GM18507 (cell line): ENCODE measurements at places on chromosomes 11 and 22.

DNA sequence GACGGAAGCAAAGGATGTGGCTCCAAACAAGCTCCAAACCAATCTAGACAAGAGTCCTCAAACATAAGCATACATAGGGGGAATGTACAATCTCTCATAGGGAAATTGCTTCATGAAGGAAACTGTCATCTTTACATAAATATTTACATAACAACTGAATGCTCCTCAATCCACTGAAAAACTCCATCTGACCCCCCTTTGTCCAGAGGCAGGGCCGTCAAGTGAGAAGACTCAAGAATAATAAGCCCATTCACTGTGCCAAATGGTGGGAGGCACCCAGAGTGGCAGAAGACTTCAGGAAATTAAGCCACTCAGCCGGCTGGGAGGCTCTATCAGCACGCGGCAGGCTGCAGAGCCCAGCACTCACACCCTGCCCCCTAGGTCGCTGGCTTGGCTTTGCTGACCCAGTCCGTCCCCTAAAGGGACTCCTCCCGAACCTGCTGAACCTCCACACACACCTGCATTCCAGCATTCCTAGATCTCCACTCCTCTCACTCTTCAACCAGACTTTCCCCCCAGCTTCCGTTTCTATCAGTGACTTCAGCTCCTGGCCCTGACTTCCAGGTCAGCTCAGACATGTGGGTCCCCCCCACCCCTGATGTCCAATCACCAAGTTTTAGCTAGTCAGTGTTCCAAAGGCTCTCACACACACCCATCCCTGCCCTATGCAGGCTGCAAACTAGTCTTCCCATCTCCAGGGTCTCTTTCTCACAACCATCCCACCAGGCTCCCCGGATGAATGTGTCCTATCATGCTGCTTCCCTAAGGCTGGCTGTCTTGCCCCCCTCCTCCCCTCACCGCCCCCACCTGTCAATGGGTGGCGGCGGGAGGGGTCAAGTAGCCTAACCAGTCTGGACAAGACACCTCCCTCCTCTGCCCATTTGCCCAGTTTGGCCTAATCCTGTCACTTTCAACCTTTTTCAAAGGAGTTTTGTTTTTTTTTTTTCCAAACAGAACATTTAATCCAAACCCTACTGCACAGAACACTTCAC lies 11.3 kb downstream of the VPS37C start:
- DNase-seq, result no peak

- DNase-seq, result no peak
These were observed 8.2 kb downstream of the PLEKHB1 start for GRCh38 chr11:73654482-73655021.

DNA sequence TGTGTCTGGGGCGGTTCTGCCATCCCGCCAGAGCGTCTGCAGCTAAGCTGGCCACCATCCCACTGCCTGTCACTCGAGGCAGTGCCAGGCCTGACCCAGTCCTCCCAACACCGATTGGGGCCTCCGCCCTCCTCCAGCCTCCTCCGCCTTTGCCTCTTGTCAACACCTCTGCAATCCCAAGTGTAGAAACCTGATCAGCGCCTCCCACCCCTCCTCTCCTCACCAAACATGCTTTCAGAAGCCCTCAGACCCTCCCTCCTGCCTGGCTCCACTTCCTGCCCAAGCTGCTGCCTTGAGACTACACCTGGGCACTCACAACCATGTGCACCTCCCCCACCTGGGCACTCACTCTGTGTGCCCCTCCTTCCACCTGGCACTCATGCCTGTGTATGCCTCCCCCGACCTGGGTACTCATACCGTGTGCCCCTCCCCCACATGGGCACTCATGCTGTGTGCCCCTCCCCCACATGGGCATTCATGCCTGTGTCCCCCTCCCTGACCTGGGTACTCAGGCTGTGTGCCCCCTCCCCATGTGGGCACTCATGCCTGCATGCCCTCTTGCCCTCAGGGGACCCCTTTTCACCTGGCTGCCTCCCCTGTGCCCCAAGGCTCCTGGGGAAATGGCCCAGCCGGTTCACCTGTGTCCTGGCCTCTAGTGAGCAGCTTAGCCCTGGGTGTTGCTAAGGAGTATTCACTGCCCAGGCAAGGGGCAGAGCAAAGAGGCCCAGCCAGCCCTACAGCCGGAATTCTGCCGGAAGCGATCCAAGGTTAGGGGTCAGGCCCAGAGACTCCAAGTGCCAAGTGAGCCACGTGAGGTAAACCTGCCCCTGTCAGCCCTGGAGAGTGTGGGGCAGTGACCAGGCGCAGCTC lies 5.5 kb upstream of the IFITM10 start:
- no peak for DNase-seq

- no peak for DNase-seq
These were observed 1492.1 kb downstream of the BRD1 start for GRCh38 chr22:48335442-48336139.

GRCh38 chr11:118699506-118700220 lies 20.2 kb upstream of the TREH start:
- no peak for DNase-seq

DNA sequence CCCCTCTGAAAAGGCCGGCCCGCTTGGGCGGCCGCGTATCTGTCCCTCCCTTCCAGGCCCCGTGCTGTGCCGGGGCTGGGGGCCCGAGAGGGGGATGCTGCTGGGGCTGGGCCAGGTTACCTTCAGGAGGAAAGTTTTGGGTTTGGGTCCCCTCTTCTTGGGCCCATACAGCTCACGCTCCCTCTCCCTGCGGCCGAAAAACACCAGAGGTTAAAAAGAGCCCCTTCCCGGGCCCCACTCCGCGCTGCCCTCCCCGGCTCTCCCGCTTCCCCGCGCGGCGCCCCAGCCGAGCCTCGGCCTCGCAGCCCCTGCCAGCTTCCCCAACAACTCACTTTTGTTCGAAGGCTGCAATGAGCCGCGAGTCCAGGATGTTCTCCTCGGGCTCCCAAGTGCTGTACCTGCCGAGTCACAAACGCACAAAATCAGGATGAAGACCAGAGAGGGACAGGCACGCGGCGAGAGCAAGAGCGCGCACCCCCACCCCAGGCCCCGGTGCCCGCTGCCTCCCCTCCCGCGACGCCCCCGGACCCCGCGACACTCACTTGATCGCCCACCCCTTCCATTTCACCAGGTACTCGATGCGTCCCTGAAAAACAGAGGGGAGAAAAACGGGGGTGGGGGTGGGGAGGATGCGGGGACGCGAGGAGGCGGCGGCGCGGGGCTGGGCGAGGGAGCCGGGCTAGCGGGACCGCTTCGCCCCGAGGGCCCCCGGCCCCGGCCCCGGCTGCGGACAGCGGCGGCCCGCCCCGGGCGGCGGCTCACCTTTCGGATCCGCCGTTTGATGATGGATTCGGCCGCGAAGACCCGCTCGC lies 450 bp downstream of the CBX6 start:
- DNase-seq, result no peak

- DNase-seq, result no peak
These were observed 22.0 kb upstream of the CD81 start for GRCh38 chr11:2355000-2355644.

DNA sequence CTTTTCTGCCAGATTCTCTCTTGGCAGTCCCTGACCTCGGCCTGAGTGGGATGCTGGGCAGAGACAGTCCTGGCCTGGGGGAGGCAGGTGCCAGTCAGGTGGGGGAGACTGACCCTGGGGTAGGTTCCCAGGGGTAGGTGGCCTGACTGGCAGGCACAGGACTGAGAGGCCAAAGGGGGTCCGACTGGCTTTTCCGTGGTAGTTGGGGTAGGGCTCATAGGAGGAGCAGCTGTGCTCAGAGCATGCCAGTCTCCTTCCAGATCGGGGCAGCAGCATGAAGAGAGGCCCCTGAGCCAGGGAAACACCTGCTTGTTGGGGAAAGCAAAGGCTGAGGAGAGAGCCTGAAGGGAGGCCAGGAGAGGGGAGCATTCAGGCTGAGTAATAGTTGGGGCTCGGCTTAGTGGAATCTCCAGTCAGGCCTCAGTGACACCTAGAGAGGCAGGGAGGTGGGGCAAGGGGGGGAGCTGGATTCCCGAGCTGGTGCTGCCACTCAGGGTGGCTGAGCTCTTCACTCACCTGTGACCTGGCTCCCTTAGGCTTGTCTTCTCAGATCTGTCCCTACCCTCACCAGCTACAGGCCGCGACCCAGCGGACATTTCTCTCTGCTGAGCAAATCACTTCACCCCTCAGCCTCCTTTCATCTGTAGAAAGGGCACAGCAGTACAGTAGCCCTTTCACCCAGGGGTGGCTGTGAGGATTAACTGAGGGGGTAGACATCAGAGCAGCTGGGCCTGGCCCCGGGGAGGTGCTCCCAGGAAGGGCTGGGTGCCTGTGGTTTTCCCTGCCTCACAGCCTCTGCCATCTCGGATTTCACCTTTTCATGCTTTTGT lies 26.2 kb downstream of the MCM5 start:
- DNase-seq, result no peak
